ENCODE measurements at places on chromosomes 7 and 10.
A peak's percentile ranks its signal among the peaks of the same experiment; 100 is the strongest.

DNA sequence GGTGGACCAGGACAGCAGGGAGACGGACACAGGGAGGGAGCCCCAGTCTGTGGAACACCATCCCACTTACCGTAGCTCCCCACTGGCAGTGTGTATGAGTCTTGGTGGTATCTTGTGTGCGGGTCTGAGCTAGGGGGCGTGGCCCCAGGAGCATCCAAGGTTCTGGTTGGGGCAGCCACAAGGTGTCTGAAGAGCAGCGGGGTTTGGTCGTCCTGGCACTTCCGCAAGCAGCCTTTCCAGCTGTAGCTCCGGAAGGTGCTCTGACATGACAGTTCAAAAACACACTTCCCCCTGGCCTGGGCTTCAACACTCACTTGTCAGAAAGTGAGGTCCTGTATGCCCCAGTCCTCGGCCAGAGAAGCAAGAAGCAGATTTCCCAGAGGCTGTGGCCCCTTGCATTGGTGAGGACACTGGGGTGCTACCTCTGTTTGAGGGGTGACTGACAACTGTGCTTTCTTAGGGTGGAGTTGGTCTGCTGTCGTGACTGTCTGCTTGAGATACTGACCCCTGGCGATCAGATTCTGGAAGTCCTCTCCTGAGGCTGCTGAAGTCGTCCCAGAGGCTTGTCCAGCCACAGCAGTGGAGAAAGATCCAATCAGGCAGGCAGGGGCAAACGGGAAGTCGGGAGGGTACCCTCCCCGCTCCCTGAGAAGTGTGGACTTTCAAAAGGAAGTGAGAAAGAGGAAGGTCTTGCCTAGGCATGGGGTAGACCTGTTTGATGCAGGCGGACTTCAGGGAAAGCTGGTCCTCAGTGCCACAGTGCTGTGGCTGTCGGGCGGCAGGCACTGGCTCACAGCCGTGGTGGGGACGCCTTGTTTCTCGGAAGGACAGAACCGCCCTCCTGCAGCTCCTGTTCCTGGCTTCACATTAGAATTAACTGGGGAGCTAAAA is 51.4 kb upstream of the PFKFB3 start:
- DNase-seq = no peak

GRCh38 chr7:74455291-74455804 is 1.6 kb downstream of the GTF2IRD1 start:
- no peak for DNase-seq

- DNase-seq = peak; percentile 7
These were observed 72.8 kb upstream of the KAT6B start for GRCh38 chr10:74753442-74754211.

- no peak for DNase-seq
These were observed 91.6 kb downstream of the MYOF start for GRCh38 chr10:93390306-93391090.

- DNase-seq = no peak
These were observed 213.0 kb downstream of the JAZF1 start for GRCh38 chr7:27967639-27968038.

- no peak for DNase-seq
These were observed 128.7 kb downstream of the COBL start for GRCh38 chr7:51187941-51188340.

- no peak for DNase-seq
These were observed 137.2 kb downstream of the ARID5B start for GRCh38 chr10:62038609-62039190.

All from AG04449 (cell line).